ENCODE measurements at places on chromosomes 4 and X.

DNA sequence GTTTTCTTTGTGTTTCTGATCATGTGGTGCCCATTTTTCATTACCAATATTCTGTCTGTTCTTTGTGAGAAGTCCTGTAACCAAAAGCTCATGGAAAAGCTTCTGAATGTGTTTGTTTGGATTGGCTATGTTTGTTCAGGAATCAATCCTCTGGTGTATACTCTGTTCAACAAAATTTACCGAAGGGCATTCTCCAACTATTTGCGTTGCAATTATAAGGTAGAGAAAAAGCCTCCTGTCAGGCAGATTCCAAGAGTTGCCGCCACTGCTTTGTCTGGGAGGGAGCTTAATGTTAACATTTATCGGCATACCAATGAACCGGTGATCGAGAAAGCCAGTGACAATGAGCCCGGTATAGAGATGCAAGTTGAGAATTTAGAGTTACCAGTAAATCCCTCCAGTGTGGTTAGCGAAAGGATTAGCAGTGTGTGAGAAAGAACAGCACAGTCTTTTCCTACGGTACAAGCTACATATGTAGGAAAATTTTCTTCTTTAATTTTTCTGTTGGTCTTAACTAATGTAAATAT, 110.4 kb downstream of the IL13RA2 start:
- DNase-seq = no peak

- no peak for DNase-seq
Observed at GRCh38 chrX:23788521-23788920, 5.5 kb downstream of the SAT1 start.

GRCh38 chrX:107480272-107480671, 30.8 kb downstream of the FRMPD3 start:
- DNase-seq = no peak

GRCh38 chrX:111103246-111103645, 7.3 kb downstream of the PAK3 start:
- DNase-seq = no peak

GRCh38 chr4:173703021-173703420, 173.0 kb upstream of the HAND2 start:
- no peak for DNase-seq

- DNase-seq = no peak
Observed at GRCh38 chrX:142483965-142484364, 278.9 kb upstream of the MAGEC2 start.

DNA sequence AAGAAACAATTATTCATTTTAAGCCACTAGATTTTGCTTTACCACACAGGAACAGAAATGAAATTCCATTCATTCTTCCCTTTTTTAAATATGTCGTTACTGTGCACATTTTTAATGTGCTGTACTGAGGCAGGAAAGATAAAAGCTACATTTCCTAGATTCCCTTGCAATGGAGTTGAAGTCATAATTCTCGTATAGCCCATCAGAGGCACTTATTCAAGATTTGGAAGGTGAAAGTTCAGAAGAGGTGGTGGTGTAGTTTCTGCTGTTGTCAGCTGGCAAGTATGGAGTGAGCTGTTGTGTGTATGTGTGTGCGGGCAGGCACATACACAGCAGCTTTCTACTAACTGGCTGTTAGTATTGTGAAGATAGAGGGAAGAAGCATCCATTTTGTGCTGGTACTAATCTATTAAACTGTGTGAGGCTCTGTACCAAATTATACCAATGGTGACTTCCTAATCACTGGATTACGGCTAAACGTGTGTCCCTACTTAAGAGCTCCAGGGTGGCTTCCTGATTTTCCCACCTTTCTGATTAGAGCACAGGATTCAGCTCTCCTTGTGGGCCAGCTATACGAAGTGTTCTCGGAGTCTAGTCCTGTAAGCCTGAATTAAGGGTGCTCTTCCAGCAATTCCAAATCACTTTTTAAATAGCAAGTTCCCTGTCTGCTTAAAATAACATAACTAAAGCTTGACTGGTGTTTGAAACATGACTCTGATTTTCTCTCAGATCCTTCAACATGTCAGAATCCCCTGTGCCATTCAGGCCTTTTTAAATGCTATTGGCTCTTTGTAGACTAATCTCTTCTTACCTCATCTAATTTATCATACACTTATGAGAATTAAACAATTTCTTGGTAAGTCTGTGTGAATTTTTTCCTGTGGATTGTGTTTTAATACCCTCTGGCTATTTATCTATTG, 43.8 kb downstream of the PDS5A start:
- DNase-seq = no peak

- DNase-seq = no peak
Observed at GRCh38 chrX:15973946-15974345, 119.3 kb upstream of the AP1S2 start.

- peak; percentile 24 for DNase-seq
Observed at GRCh38 chr4:144449611-144450010, 196.3 kb upstream of the HHIP start.

GRCh38 chrX:150326541-150327247, 36.4 kb upstream of the MAMLD1 start:
- no peak for DNase-seq

- DNase-seq = no peak
Observed at GRCh38 chrX:17036171-17036961, 89.9 kb downstream of the REPS2 start.

DNA sequence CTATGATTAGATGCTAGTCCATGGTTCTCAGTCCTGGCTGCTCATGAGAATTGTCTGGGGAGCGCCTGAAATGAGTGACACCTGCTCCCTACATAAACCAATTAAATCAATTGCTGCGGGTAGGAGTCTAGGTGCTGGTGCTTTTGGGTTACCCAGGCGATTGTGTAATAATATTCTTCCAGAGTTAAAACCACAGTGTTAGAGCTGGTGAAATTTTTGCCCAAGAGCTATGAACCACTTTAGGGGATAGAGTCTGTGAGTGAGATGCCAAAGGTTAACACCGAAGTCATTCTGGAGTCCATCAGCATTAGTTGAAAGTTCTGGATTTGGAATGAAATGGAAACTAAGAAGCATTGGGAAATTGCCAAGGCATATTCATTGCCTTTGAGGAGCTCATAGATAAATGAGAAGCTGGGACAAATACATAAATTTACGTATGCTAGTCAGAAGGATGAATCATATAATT, 15.3 kb downstream of the PDK3 start:
- DNase-seq = no peak

- no peak for DNase-seq
Observed at GRCh38 chr4:27619435-27619834, 758.8 kb downstream of the STIM2 start.

DNA sequence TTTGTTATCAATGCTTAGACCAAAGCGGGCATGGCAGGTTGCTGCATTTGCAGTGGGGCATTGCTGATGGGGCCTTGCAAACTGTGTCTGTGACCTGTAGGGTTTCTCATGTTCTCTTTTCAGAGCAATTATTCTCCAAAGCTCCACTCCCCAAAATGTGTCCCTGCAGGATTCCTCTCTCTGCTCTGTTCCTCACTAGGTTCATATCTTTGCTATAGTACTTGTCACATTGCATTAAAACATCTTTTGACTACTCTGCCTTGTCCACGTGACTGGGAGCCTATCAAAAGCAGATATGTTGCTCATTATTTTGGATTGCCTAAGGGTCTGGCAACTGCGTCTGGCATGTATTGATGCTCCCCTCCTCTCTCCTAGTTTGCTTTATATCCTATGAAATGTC, 177.7 kb upstream of the MID1 start:
- DNase-seq = no peak

DNA sequence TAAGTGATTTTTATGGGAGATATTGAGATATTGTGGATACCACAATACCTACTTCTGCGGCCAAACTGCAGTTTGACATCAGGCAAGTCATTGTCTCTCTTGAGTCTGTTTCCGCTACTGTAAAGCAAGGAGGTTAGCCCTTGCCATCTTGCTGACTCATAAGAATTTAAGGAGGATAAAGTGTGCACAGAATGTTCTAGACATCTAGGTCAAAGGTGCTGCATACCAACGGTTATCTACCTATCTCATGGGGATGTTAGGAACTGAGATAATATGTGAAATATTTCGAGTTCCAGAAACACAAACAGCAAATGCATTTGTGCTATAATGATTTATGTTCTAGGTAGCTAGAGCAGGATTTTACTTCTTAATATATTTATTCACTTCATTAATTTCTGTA, 211.5 kb upstream of the NR3C2 start:
- no peak for DNase-seq

GRCh38 chrX:14712096-14712495, 160.8 kb downstream of the FANCB start:
- no peak for DNase-seq

DNA sequence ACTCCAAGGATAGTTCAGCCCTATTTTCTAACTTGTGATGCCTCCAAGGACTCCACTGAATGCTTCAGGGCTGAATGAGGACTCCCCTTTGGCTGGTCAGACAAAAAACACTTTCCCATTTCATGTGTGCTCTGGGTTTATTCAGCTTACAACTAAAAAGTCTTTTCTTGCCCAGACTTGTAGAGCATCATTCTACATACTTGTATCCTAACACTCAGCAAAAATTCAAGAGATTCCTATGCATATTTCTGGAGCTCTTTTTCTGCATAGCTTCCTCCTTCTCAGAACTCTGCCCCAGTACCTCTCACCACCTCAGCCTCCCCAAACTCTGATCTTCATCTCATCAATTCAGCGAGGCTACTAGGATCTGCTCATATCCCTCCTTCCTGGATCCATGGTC, 22.2 kb upstream of the KLF3 start:
- no peak for DNase-seq

DNA sequence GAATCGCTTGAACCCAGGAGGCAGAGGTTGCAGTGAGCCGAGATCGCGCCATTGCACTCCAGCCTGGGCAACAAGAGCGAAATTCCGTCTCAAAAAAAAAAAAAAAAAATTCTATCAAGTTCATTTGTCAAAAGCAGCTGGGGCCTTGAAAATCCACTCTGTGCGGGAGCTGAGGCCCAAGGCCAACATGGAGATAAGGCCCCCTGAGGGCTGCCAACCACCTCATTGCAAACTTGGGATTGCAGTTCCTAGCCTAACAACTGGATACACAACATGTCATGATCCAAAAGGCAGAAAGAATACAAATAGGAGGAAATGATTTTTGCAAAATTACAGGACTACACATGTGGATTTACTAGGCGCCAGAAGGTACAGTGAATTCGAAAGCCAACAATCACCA, 22.5 kb upstream of the PRDX4 start:
- DNase-seq = no peak

DNA sequence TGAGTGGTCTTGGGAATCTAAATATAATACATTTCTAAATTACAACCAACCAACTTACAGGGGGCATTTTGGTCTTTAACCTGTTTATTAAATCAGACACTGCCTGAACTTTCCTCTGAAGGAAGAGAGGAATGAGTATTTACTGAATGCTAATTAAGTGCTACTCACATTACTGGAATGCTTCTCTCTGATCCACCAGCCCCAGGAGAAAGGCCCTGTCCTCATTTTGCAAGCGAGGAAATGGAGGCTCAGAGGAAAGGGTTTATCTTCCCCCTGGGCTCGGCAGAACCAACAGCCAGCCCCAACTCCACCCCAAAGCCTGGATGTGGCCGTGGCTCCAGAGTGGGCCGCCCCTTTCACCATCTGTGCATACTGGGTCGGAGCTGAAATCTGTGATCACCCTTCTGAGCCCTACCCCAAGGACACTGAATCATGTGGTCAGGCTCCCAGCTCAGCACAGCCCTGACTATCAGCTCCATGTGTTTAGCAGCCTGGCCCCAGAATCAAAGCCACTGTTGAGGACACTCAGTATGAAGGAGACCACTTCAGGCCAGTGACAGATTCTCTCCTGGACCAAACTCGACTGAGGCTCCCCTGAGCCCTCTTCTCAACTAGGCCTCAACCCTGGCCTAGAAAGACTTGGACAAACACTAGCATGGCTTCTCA, 56.7 kb upstream of the ENPP6 start:
- no peak for DNase-seq

DNA sequence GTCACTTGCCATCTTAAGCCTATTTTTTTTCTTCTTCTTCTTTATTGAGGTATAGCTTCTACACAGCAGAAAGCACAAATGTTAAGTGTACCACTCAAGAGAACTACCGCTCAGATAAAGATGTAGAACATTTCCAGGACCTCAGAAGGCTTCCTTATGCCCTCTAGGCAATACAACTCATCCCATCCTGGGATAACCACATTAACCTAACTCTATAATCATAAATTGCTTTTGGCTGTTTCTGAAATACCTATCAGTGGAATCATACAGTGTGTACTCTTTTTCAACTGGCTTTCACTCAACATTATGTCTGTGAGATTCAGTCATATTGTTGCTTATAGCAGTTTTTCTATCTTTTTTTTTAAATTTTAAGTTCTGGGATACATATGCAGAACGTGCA, 51.7 kb downstream of the ARFIP1 start:
- DNase-seq = no peak

GRCh38 chrX:119181491-119181890, 53.9 kb upstream of the KIAA1210 start:
- DNase-seq = peak; percentile 16

GRCh38 chr4:74758551-74759145, 35.7 kb downstream of the BTC start:
- DNase-seq = no peak

- DNase-seq = no peak
Observed at GRCh38 chr4:79682161-79682560, 274.1 kb upstream of the GK2 start.

DNA sequence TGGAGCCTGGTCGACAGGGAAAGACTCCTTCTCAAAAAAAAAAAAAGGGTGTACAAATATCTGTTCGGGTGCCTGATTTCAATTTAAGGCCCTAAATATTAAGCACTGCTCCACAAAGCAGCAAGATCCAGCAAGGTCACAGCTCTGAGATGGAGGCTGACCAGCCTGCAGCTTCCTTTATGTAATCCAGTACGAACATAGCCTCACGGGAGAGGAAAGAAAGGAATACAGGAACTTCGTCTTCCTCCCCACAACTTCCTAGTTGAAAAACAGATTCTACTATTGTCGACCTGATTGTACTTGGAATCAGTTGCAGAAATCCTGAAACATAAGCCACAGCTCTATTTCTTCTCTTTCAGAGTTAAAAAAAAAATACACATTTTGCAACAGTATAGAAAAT, 53.5 kb upstream of the TBC1D9 start:
- no peak for DNase-seq

GRCh38 chrX:16826207-16826606, 39.9 kb downstream of the TXLNG start:
- peak; percentile 10 for DNase-seq

DNA sequence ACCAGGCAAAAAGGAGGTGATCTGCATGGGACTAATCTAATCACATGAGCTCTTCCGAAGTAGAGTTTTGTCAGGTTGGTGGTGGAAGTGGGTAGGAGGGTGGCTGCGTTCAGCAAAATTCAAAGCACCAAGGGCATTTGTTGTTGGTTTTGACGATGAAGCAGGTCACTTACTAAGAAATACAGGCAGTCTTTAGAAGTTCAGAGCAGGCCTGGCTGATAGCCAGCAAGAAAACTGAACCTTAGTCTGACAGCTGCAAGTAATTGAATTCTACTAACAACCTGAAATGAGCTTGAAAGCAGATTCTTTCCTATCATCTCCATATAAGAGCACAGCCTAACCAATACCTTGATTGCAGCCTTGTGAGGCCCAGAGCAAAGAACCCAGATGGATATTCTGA, 505.8 kb downstream of the KLHL13 start:
- DNase-seq = no peak
